ENCODE measurements at places on chromosomes 6 and 20.

GRCh38 chr6:133683606-133684005, 205.3 kb upstream of the TCF21 start:
- DNase-seq: no peak

- no peak for DNase-seq
Observed at GRCh38 chr6:48144021-48144420, 33.0 kb upstream of the PTCHD4 start.

GRCh38 chr6:190596-191395, 101.5 kb upstream of the DUSP22 start:
- DNase-seq: no peak

DNA sequence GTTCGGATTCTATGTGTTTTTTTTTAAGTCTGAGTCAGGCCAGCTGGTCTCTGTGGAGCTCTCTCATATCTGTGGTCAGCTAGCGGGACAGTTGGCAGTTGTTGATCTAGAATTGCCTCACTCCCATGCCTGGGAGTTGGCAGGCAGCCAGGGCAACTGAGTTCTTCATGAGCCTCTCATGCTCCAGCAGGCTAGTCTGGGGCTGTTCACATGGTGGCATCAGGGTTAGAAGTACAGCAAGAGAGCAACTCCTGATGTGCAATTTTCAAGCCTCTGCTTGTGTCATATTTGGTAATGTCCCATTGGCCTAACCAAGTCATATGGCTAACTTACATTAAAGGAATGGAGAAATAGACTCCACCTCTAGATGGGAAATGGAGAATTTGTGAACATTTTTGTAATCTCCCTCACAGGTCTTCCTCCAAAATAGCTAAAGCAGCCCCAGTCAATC, 6.7 kb upstream of the IFT52 start:
- DNase-seq: peak; percentile 93

- no peak for DNase-seq
Observed at GRCh38 chr6:43762966-43763695, 6.9 kb upstream of the VEGFA start.

- no peak for DNase-seq
Observed at GRCh38 chr20:59665656-59666555, 61.6 kb downstream of the PHACTR3 start.

DNA sequence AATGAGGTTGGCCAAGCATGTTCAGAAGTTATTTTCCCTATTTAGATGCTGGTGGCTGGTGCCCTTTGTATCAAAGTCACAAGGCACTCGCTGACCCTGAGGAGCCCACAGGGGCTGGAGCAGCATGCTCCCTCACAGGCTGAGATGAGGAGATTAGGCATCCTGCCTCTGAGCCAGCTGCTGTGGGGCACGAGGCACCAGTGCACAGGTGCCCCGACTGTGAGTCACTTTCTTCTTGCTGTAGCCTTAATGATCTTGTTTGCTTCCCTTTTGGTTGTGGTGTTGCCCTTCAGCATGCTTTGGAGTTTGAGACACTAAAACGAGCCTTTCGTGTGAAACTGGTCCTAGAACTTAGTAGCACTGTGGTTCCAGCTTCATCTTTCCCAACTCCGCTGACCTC, 4.3 kb downstream of the PSMG4 start:
- no peak for DNase-seq

- no peak for DNase-seq
Observed at GRCh38 chr20:63290677-63291472, 2.1 kb upstream of the COL20A1 start.

GRCh38 chr20:58526411-58526810, 11.2 kb upstream of the APCDD1L start:
- no peak for DNase-seq

GRCh38 chr6:109717971-109718370, 26.9 kb downstream of the FIG4 start:
- no peak for DNase-seq

DNA sequence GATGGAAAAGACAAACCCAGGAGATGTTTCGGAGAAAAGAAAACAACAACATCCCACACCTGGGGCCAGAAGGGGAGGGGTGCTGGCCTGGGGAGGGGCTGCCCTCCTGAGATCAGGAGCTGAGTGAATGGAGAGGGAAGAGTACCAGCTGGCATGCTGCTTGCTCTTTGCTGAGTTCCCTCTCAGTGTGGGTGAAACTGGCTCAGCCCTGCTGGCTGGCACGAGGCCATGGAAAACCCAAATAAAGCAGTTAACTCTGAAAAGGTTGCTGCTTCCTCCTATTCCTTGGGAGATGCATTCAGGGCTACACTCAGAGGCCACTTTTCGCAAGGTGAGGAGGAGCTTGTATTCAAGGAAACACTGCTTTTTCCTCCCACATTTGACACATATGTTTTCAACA, 8.0 kb upstream of the KCNK16 start:
- no peak for DNase-seq
